ENCODE measurements at places on chromosomes 2 and 18.

- no peak for DNase-seq
Observed at GRCh38 chr2:146388757-146389156, 1456.1 kb upstream of the ACVR2A start.

GRCh38 chr2:88053934-88054781, 1.4 kb downstream of the KRCC1 start:
- no peak for DNase-seq

GRCh38 chr2:96872591-96873349, 2.9 kb upstream of the SEMA4C start:
- no peak for DNase-seq

GRCh38 chr18:68830256-68831045, 32.6 kb downstream of the CCDC102B start:
- DNase-seq = no peak

DNA sequence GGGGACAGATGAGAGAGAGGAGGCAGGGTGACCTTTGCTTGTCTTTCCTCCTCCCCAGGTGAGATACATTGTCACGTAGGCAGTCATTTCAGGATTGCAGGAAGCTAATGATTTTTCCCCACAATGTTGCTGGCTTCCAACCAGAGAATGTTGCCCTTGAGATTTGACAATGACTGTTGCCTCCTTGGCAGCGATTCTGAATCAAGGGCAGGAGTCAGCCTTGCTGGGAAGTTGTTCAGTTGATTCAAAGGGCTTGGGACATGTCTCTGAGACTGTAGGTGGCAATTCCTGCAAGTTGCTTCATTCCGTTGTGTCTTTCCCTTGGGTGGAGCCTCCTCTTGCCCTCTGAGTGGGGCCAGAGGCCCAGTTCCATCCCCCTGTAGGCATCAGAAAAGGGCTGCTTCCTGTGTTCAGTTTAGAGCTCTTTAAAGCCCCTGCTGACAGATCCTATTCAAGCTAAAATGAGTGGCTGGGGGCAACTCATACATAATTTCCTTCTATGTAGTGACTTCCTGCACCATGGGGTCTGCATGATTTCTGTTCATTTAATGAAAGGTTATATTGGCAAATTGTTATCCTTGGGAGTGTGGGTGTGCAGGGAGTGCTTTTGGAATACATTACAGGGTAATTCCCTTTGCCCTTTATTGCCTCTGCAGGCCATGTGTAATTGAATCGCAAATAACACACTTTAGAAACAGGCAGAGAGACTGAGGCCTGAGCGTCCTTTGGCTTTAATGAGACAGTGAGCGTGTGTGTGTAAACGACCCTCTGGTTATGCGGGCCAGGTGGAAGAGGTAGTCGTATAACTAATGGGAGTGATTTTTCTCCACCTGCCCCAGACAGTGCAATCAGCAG, 52.4 kb downstream of the GPR39 start:
- DNase-seq = no peak
